ENCODE measurements at places on chromosomes 6 and 20.
A peak's percentile ranks its signal among the peaks of the same experiment; 100 is the strongest.

GRCh38 chr6:127120787-127121636 is 2.5 kb downstream of the RSPO3 start:
- peak; percentile 10 for DNase-seq

DNA sequence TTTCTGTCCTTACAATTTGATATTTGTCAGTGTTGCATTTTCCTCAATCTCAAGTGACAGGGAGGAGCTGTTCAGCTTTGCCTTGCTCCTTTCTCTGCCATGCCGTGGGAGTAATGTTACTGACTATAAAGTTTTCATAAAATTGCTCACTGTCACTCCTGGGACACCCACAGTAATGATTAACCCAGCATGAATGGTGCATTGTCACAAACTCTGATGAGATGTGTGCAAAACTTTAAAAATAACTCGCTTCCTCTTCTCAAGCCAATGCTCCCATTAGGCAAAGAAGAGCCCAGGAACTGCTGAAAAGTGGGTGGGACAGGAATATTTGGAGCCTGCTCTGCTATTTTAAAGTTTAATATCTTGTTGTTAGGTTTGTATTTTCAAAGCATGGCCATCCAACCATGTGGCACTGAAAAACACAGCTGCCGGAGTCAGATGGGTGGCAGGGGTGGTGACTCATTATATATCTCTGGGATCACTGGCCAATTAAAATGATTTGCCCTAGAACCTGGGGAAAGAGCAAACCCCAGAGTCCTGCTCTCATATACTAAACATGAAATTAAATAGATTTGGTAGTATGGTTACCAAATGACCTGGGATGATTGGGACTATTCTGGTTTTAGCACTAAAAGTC is 260.1 kb downstream of the BTBD3 start:
- no peak for DNase-seq

- no peak for DNase-seq
Observed at GRCh38 chr6:13452346-13453117, 34.9 kb downstream of the GFOD1 start.

- DNase-seq, result no peak
Observed at GRCh38 chr20:32609993-32610392, 24.9 kb upstream of the NOL4L start.

DNA sequence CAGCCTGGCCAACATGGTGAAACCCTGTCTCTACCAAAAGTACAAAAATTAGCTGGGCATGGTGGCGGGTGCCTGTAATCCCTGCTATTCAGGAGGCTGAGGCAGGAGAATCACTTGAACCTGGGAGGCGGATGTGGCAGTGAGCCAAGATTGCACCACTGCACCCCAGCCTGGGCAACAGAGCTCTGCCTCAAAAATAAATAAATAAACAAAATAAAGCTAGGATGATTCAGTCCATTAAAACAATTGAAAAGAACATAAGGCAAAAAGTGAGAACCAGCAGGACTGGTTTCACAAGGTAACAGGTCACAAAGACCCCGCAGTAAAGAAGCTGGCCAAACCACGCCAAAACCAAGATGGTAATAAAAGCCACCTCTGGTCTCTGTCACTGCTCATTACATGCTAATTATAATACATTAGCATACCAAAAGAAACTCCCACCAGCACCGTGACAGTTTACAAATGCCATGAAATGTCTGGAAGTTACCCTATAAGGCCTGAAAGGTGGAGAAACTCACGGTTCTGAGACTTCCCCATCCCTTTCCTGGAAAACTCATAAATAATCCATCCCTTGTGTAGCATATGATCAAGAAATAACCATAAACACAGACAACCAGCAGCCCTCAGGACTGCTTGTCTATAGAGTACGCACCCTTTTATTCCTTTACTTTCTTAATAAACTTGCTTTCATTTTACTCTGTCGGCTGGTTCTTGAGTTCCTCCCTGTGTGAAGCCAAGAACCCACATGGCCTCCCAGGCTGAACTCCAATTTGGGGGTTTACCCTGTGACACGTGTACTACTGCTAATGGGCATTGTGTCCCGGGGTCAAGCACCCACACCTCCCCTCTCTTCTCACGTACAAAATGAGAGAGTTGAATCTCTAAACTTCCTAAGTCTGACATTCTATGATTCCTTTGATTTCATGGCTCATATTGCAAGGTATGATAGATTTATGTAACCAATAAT is 10.2 kb downstream of the LAMA4 start:
- DNase-seq, result no peak

- no peak for DNase-seq
Observed at GRCh38 chr20:24980291-24981053, 12.1 kb downstream of the APMAP start.

- DNase-seq, result peak; percentile 27
Observed at GRCh38 chr6:7243179-7243981, 69.6 kb downstream of the SSR1 start.

GRCh38 chr6:74671558-74672025 is 534.3 kb downstream of the COL12A1 start:
- DNase-seq, result no peak

DNA sequence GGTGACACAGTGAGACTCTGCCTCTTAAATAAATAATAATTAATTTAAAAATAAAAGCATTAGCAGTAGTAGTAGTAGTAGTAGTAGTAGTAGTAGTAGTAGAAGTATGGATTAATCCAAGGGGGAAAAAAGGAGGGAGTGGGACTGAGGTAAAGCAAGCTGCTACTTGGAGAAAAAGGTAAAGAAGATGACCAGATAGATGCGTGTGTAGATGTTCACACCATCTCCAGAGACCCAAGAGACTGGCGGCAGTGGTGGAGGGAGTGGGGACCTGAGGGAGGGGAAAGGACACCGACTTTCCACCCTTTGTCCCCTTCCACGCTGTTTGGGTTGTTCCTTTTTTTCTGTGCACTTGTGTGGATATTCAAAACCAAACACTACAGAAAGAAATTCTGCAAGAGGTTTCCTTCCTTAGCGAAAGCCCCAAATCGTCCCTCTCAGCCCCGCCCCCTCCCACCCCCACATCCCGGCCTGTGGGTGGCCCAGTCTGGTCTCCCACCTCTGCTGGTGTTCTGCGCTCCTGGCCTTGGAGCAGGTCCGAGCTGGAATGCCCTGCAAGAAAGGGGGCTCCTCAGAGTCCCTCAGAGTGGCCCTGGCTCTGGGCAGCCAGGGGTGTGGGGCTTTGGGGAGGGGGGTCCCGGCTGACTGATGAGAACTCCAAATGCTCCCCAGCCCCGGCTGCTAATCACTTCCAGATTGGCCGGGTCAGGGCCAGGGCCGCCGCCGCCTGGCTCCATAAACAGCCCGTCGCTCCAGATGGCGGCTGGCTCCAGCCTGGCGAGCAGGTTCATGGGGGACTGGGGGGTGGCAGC is 60.2 kb downstream of the UBE2V1 start:
- no peak for DNase-seq

GRCh38 chr20:62193079-62194025 is 10.5 kb downstream of the MTG2 start:
- DNase-seq, result no peak

DNA sequence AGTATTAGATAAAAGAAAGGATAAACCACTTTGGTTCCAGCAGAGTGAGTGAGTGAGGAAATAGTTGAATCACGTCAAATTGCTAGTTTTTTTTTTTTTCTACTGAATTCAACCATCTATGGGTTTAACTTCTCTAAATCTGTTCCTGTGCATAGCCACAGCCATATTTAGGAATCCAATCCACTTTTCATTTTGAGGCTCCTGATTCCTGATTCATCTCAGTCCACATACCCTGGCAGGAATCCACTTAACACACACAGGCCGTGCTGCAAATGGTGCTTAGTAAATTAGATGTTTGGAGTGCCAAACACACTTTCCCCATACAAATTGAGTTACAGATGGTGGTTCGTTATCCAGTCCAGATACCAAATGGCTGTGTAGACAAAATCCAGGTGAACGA is 220.3 kb downstream of the ALDH8A1 start:
- DNase-seq, result no peak

GRCh38 chr20:63313349-63314014 is 20.5 kb downstream of the COL20A1 start:
- no peak for DNase-seq

GRCh38 chr6:118896339-118897136 is 2.6 kb downstream of the ASF1A start:
- no peak for DNase-seq

DNA sequence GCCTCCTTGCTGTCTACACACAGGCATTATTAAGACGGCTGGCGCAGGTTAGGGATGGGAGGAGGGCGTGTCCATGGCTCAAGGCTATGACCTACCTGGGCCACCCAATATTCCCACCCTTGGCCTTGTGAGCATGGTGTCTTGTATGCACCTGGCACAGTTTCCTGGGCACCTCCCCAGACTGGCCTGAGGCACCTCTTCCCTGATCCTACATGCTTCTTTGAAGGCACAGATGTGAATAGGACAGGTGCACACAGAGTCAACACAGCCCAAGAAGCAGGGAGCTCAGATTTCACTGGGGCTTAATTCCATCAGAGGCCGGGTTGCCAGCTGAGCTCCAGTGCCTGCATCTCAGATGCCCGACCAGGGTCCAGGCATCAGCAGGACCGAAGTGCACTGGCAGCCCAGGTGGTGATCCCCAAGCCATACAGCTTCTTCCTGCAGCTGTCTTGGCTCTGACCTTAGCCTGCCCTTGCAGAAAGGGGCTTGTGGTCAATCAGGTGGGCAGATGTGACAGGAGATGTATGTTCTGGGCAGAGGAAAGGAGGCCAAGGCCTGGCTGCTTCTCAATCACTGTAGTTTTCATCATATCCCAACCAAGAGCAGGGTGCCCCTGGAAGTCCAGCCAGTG is 287.7 kb downstream of the CLIC5 start:
- no peak for DNase-seq

- DNase-seq, result no peak
Observed at GRCh38 chr6:15880262-15880973, 217.6 kb upstream of the DTNBP1 start.

DNA sequence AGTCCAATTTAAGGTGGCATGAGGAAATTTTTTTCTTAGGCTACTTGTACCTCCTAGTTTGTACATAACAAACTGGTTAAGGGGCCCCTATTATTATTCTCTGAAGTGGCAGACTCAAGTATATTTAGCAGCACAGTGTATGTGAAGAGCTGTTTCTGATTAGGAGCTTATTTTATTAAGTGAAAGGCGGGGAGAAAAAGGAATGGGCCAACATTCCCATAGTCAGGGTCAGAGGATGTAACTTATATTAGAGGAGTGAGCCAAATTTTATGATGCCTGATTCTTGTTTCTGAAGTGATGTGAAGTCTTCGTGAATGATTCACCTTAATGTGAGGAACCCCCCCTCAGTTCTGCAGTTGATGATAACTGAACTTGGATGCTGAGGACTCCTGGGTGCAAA is 2.8 kb downstream of the HECA start:
- no peak for DNase-seq

DNA sequence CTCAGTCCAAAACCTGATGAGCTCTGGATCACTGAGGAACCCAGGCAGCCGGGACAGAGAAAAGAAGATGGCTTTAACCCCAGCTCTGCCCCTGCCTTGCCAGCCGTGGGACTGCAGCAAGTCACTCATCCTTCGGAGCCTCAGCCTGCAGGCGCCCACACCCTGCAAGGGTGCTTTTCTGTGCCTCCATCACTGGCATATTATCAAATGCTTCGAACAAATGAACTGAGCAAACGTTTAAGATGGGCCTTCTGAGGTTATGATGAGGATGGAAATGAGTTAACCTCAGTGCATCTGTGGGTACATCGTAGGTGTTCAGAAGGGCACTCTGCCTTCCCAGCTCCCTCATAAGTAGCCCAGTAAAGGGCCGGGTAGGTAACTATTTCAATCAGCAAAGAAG is 79.0 kb downstream of the NFATC2 start:
- no peak for DNase-seq

DNA sequence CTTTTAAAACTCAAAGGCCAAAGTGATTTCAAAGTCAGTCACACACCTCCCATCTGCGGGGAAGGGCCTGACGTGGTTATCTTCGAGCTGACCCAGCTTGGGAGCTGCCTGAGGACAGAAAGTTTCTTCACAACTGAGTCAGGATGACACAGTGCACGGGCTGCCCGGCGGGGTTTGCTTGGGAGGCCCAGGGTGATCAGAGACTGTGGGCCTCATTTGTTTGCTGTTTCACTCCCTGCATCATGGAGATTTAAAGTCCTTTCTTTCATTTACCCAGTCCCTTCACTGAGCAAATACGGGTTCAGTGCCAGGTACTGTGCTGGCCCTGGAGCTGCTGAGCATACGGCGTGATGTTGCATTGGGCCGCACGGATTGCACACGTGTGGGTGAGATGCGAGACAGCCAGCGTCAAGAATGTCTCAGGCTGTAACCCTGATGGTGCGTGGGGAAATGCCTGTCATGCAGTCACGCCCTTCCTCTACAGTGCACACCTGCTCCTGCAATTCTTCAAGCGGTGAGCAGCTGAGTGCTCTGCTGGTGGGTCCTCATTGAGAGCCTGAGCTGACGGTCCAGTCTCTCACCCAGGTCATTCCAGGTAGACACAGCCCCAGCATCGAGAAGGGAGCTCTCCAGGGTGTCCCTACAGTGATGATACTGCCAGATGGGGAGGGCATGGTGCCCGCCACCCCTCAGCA is 82.7 kb upstream of the PMEPA1 start:
- DNase-seq, result no peak

DNA sequence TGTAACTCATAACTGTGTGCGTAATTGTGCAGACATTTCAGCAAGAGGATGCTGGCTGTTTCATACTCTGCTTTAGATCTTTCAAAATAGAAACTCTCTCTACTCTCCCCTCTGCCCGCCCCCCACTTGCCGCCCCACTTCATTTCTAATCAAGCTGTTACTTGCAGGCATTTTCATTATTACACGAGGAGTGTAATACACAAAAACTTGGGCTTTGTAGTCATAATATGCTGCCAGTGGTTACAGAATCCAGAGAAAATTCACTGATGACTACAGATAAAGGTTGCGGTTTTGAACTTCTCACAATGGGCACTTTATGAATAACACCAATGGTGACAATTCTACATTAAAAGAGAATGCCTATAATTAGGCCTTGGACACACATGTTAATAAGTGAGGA is 194.0 kb upstream of the POU3F2 start:
- DNase-seq, result no peak

DNA sequence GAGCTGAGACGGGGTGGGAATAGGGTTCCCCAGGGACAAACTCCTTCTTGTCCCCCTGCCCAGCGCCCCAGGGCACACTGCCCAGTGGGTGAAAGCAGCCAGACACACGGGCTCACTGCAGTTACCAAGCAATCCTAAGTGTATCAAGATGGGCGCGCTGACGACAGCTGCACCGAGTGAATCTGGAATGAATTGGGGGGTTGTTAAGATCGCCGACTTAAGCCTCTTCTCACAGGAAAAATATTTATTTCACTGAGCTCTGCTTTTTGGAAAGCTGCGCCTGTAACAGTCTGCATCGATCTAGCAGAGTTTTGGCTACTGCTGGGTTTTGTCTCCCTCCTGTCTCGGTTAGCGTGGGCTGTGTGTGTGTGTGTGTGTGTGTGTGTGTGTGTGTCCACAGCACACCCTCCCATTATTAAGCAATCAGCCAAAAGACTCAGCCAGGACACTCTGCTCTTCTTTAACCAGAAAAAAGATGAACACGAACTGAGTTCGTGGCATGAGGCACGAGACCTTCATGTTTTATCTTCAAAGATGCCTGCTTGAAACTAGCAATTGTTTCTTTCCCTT is 35.9 kb downstream of the RIPOR3 start:
- peak; percentile 75 for DNase-seq
